ENCODE measurements at places on chromosomes 4 and X. TPM values are rescaled to one million over a fixed set of nuclear protein-coding genes. Genes with fewer than 3 reads are reported as not detected.

GRCh38 chr4:48331577-48332330 lies 9.6 kb upstream of the SLAIN2 start:
- DNase-seq, result no peak

- no peak for DNase-seq
Measured at GRCh38 chr4:158056689-158057245, 116.1 kb downstream of the GASK1B start.

STAP1 gene
- total RNA-seq, result 8.0 TPM

ADH1A gene
- total RNA-seq, result not detected

TMSB15B gene
- total RNA-seq, result 4.1 TPM

FANCB gene
- 5.6 TPM for total RNA-seq
